H4 (cell line): ENCODE measurements at places on chromosomes 16 and 17.
A peak's percentile ranks its signal among the peaks of the same experiment; 100 is the strongest.

DNA sequence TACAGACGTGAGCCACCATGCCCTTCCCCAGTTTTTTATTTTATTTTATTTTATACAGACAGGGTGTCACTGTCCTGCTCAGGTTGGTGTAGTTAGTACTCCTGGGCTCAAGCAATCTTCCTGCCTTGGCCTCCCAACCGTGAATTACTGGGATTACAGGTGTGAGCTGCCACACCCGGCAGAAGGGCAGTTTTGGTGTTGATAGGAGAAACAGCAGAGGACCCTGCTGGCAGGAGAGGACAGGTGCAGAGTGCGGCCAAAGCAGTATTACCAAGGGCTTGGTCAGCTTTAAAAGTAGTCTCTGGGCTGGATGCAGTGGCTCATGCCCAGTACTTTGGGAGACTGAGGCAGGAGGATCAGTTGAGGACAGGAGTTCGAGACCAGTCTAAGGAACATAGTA, 22.9 kb downstream of the FOXK2 start:
- DNase-seq = no peak

- DNase-seq = no peak
Observed at GRCh38 chr17:56325313-56326000, 172.2 kb downstream of the ANKFN1 start.

DNA sequence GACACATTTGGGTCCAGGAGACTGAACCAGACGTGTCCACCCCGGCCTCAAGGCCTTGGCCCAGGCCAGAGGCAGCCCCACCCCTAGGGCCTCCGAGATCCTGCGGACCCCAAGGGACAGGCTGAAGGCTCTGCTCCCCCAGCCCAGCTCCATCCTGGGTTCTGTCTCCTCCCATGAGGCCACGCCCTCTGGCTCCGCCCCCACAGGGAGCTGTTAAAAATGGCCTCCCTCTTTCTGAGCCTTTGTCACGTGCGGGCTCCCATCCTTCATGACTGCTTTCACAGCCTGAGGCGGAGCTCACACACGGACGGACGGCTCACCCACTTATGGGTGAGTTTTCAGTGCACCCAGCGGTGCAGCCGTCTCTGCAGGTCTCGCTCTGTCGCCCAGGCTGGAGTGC, 6.5 kb upstream of the CACNA1H start:
- no peak for DNase-seq

- DNase-seq = no peak
Observed at GRCh38 chr16:62596125-62596524, 559.9 kb upstream of the CDH8 start.

GRCh38 chr16:50474138-50474537, 74.1 kb upstream of the NKD1 start:
- DNase-seq = no peak

DNA sequence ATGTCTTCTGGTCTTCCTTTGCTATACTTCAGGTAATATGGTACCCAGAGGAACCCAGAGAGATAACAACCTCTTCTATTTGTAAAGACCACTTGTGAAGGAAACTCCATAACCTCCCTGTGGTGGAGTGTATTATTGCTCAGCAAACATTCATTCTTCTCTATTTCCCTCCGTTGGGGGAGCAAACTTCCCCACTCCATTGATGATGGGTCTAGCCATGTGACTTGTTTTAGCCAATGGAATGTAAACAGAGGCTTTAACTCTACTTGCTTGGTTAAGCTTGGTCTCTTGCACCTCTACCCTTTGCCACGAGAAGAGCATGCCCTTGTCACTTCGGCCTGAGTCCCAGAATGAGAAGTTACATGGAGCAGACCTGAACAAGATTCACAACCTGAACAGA, 30.0 kb upstream of the SKAP1 start:
- no peak for DNase-seq

- peak; percentile 87 for DNase-seq
Observed at GRCh38 chr17:40551091-40551878, 14.0 kb downstream of the CCR7 start.
